Activated naive CD4-positive, alpha-beta T cell treated with anti-CD3 and anti-CD28 coated beads, Interleukin-2, amount 50 U/mL, for 72 hours (primary cell): ENCODE measurements at places on chromosomes 6 and 20. TPM values are rescaled to one million over a fixed set of nuclear protein-coding genes. Genes with fewer than 3 reads are reported as not detected.

The TFAP2A gene
- total RNA-seq, result 0.14 TPM

The SLPI gene
- not detected for total RNA-seq

The NINL gene
- 3.2 TPM for total RNA-seq

The PTK7 gene
- total RNA-seq, result 2.9 TPM

The EPPIN gene
- not detected for total RNA-seq

The BRD2 gene
- 216 TPM for total RNA-seq

The TTBK1 gene
- total RNA-seq, result 0.09 TPM

The WDR27 gene
- 28.9 TPM for total RNA-seq

The MMP24 gene
- total RNA-seq, result not detected

The CENPW gene
- 56.5 TPM for total RNA-seq

DNA sequence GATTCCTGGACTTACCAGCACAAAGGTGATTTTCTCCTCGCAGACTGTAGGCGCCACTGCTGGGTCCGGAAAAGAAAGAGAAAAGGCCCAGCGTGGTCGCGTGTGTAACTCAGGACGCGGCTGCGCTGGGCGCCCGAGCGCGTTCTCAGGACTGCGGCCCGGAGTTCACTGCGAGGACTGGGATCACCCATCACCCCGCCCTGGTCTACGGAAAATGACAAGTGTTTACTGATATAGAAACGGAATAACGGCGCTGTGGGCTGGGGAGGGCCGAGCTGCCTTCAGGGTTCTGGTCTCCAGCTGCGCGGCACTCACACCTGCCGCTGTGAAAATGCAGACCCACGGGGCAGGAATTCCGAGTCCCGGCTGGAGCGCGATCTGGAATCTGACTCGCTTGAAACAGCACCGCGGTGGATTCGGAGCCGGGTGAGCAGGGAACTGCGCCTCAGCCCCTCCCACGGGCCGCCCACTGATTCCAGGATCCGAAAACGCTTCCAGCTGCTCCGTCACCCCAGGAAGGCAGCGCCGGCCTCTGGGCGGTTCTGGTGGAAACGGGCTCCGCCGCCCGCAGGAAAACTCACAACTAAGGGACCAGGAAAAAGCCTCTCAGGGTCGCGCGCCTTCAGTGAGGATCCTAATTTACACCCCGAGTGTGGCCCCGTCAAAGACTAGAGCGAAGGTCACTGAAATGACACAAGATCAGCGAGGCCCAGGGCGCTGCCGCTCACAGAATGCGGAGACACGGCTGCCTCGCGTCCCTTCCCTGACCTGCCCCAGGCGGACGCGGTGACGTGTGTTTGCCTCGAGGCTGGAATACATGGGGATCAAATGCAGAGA is 34.5 kb downstream of the HLA-A start:
- DNase-seq, result peak; percentile 61

DNA sequence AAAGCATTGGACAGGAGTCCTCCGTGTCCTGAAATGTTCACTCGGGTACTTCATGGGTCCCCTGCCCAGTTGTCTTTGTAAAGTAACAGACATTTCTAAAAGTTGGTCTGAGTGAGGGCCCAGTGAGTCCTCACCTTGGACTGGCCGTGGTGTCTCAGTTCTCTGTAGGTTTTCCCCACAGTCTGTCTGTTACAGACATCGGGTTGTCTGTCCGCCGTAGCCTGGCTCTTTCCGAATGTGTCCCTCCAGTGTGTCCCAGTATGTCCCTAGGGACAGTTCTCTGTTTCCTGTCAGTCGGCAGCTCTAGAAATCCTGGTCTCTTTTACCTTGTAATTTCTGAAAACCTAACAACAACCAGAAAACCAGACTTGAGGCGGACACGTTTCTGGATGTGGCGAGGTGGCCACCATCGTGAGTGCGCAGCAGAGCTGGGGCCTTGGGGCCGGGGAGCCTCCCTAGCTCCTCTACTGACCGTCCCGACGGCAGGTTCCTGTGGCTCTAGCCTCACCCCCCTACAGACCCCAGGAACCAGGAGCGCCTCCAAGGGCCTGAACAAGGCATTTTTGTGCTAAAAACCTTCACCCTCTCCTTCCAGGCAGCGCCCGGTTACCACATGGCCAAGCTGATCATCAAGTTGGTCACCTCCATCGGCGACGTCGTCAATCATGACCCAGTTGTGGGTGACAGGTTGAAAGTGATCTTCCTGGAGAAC is 42.2 kb downstream of the PYGB start:
- DNase-seq, result no peak

GRCh38 chr6:88376768-88377387 is 210.7 kb upstream of the CNR1 start:
- DNase-seq, result no peak

DNA sequence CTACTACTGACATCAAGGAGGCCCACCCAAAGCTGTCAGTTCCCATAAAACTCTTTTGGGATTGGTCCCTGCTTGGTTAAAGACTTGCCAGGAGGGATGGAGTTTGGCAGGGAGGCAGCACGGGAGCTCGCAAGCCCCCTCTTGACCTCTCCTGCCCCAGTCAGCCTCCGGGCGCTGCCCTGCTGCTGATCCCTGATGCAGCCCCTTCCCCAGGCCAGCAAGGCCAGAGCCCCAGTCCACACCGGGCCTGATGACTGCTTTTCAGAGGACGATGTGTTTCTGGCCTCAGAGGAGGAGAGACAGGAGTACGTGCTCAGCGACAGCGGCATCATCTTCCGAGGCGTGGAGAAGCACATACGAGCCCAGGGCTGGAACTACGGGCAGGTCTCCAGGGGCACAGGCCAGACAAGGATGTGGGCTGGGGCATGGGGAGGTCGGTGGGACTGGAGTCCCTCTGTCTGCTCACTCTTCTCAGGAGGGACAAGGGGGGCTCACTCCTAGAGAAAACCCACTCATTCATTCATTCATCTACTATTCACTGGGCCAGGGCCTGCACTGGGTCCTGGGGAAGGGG is 15.6 kb downstream of the TGM6 start:
- no peak for DNase-seq

DNA sequence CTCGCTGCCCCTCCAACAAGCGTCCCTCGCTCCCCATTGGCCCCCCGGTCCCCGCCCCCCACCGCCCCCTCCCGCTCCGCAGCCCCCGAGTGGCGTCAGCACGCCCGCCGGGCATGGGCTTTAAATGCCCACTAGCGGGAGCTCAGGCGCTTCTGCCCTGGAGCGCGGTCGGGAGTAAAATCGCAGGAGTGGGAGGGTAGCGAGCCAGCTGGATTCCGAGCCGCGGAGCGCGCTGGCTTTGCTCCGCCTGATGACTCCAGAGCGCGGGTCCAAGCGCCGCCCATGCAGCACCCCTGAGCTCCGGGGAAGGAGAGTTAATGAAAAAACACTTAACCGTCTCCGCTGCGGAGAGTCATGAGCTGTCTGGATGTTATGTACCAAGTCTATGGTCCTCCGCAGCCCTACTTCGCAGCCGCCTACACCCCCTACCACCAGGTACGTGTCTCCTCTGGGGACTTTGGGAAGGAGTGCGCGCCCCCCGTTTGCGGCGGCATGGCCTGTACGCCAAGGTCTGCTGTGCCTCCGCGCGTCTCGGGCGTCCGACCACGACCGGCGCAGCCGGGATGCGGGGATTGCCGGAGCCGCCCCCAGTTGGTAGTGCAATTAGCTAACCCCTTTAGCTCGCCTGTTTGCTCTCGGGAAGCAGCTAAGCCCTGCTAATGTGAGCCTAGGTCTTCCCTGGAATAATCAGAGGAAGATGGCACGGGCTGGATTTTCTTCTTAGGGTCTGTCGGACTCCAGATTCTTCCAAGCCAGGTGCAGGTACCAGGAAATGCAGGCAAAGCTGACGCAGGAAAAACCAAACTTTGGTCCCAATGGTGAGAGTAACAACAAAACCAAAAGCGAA is at the start of gene VGLL2:
VGLL2 (plus strand) TSS at position 149 of the 847 bp plus-strand sequence; CDS start at position 355, 206 bp downstream.
- peak; percentile 7 for DNase-seq

- DNase-seq, result no peak
Observed at GRCh38 chr6:125858427-125859320, 67.9 kb downstream of the NCOA7 start.

DNA sequence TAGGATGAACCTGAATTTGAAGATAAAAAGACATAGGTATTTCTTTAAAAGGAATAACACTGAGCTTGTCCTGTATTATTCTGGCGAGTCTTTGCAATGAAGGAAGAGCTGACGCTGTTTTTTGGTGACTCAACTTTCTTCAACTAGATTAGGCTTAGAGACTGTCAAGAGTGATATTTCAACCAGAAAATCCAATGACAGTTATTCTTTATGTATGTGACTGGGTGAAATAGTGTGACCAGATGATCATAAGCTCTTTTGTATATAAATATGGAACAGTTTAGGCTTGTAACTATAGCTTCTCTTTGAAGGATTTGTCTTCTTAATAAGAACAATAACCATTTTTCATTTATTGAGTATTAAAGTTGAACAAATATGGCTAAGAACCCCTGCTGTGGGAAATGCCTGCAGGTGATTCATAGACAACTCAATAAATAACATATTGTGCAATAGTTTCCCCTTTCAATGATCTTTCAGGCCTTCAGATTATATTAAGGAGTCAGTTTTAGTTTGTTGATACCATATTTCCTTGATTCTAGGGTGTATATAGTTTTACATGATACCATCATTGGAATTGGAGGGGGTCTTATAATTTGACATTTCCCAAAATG is 265.6 kb upstream of the JAG1 start:
- no peak for DNase-seq

DNA sequence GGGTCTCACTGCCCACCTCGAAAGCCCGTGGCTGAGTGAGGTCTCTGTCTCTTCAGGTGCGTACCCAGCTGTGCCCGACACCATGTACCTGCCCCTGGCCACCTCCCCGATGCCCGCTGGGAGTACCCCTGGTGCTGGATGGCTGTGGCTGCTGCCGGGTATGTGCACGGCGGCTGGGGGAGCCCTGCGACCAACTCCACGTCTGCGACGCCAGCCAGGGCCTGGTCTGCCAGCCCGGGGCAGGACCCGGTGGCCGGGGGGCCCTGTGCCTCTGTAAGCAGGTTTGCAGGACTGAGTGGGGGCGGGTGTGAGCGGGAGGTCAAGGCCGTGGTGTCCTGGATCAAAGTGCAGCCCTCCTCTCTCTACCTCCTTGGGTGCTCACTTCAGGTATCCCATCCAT is 4.7 kb downstream of the CCN5 start:
- no peak for DNase-seq

DNA sequence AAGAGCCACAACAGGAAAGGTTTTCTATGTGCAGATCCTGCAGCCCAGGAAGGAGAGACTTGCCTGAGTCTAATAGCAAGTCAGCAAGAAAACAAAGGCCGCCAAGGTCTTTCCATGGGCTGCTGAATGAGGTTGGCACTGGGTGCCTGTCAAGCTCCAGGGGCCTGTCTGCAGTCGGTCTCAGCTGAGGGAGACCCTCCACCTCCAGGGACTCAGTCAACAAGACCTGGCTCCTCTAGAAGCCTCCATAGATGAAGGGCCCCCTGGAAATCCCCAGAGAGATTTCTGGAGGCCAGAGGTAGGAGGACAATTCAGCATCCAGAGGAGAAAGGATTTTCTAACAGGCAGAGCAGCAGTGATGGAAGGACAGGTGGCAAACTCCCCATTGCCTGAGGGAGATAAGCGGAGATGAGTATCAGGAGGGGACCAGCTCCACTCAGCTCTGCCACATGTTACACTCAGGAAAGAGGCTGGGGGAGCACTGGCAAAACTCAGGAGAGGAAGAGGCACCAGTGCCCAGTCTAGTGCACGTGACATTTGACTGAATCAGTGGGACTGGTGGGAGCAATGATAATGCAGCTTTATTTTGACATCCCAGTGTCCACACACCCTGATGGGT is 33.5 kb upstream of the FKBP1A start:
- no peak for DNase-seq

GRCh38 chr6:67888886-67889681 is 746.0 kb upstream of the ADGRB3 start:
- no peak for DNase-seq

DNA sequence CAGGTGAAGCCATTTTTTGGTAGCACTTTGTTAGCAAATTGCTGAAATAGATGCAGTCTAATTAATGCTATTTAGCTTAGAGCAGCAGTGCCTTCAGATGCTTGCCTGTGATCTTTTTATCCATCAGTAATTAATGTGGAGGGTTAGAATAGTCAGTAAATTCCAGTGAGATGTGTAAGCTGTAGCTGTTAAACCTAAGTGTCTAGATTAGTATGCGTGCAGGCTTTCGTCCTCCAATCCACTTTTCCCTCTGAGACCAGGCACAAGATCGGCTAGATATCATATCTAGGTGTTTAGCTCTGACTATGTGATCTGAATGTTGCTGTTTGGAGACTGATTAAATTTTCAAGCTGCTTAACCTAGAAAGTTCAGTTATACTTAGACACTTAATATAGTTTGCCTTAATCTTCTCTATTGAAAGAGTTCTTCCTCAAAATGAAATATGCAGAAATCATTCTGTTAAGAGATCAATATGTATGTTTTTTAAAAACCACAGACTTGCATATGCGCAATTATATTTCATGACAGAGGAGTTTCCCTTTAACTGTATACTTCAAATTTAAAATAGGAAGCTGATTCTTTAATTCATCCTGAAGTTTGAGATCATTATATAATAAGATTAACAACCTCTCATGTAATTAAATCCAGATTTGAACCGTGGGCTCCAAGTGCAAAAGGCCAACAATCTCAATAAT is 41.2 kb downstream of the XRN2 start:
- no peak for DNase-seq

- no peak for DNase-seq
Observed at GRCh38 chr6:9126878-9127560, 691.7 kb upstream of the SLC35B3 start.

DNA sequence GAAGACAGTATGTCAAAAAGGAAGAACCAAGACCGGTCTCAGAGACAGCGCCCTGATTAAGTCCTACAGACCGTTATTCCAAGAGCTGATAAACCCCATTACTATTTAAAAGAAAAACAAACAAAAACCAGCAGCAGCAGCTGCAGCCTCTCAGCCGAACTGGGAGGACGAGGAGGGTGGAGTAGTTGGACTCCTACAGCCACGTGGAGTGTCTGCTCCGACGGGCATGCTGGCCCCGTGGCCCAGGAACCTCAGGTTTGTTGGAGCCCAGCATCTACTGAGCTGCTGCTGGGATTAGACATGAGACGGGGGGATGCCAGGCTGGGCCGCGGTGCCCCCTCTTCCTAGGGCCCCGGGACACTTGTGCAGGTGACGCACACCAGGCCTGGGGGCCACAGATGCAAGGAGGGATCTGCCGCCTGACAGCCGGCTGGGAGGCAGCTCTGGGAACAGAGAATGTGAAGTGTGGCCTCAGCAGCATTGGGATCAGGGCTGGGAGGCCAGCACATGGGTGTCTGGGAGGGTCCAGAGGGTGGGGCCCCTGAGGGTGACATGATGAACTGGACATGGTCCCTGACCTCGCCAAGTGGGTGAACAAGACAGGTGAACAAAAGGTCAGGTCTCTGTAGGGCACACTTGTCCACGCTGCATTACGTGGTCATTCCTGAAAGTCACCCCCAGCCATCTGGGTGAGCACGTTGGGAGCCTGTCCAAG is 2.9 kb upstream of the ZBTB46 start:
- DNase-seq, result no peak

- DNase-seq, result no peak
Observed at GRCh38 chr20:59729506-59729905, 125.2 kb downstream of the PHACTR3 start.

DNA sequence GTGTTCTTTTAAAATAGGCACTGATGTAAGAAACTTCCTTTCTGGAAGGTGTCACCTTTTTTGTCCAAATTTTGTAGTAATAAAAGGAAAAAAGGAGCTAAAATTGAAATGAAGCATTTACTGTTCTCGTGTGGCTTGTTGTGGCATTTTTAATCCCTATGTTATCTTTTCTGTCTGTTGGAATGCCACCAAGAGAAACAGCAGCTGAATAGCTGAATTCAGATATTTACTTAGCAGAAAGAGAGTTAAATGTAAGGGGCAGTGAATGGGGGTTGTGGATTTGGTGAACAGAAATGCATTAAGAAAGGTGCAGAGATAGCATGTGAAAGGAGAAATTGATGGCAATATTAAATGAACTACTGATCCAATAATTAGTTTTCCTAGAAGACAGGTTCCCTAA is 573.6 kb upstream of the EPHA7 start:
- DNase-seq, result no peak

GRCh38 chr6:26286168-26286877 is 78.7 kb upstream of the BTN3A2 start:
- peak; percentile 78 for DNase-seq
